ENCODE measurements at places on chromosomes 7 and 10.

DNA sequence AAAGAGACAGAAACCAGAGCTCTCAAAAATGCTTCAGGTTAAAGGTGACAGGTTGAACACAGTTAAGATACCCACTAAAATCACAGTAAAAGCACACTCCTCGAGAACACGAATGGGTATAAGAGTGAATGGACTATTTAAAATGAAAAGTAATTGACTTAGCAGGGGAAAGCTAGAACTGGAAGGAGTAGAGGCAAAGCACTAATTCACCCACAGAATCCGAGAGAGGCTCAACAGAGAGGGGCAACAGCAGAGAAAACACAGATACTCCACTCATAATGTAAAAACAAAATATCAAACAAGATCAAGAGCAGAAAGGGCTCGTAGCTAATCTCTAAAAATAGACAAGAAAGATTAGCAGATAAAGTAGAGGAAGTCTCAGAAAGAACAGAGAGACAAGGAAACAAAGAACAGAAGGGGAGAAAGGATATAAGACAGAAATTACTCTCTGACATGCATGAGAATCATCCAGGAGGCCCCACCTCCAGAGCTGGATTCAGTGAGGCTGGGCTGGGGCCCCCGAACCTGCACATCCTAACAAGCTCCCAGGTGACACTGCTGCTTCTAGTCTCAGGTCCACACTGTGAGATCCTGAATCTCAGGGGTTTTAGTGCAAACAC lies 117.6 kb downstream of the GALNT11 start:
- DNase-seq, result no peak

DNA sequence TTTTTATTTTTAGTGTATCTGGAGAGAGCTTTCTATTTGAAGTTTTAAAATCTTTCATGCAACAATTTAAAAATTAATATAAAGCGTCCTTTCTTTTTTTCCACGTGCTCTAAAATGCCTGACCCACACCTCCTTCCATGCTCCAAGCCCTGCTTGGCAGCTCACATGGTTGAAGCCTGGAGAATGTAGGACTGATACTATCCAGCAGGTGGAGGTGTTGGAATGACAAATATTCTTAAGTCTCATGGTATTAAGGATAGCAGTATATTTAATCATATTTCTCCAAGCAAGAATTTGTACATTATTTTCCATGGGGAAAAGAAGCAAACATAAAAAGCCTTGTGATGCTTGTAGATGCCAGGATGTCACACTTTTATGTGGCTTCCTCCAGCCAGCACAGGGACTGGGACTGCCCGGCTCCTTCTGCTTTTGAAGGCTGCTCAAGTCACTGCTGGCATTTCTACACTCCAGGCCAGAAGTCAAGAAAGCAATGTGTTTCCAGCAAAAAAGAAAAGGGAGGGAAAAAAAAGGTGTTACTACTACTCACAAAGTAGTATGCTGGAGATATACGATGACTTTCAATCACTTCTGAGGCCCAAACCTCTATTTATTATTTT lies 49.7 kb downstream of the BZW2 start:
- peak; percentile 35 for DNase-seq

DNA sequence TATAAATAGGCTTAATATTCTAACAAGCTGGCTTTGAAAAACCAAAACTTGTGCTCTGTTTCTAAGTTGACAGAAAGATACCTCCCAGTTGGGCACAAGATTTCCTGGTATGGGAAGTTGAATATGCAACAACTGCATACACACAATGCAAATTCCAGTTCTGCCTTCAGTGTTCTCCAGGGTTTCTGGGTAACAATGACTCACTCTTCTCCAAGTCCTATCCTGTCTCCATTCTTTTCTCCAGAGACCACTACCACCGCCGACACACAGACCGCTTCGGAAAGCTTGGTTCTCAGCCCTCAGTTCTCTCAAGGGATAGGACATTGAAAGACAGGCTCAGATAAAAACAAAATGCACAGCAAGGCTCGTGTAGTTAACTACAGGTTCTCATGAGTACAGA lies 12.2 kb downstream of the PDE1C start:
- no peak for DNase-seq

- no peak for DNase-seq
Measured at GRCh38 chr10:75228834-75229233, 6.9 kb downstream of the COMTD1 start.

- DNase-seq, result no peak
Measured at GRCh38 chr7:27842851-27843250, 102.9 kb downstream of the TAX1BP1 start.

DNA sequence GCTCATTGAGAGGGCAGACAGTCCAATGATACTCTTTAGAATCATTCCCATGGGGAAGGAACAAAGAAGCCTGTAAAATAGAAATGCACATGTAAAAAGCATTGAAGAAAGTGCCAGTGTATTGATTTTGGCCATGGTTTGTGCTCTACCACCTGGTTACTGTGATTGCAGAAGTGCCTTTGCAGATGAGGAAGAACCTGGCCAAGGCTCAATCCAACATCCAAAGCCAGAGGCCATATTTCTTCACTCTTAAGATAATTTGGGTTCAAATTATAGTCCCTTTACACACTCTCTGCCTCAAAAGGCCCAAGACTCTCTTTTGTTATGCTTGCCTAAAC lies 122.1 kb downstream of the EGFR start:
- DNase-seq, result no peak

DNA sequence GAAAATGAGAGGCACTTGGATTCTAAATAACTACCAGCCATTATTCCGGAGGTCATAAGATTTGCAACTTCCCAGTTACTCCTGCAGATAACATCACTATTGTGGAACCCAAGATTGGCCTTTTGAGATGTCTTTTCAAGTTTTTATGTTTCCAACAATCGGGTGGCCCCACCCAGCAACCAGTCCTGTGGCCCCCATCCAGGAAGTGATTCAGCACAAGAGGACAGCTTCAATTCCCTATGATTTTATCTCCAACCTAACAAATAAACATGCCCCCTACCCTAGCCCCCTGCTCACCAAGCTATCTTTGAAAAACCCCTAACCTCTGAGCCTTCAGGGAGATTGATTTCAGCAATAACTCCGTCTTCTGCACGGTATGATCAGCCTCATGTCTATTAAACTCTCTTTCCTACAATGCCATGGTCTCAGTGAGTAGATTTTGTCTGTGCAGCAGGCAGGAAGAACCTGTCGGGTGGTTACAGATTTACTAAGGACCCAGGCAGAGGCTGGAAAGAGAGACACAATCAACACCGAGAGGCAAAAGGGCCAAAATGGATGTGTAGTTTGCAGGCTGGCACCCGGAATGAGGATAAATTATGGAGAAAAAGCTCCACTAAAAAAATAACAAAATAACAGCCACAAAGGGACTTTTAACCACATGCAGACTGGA lies 83.9 kb upstream of the UNC5B start:
- DNase-seq, result no peak

- no peak for DNase-seq
Measured at GRCh38 chr10:79116801-79117723, 48.3 kb downstream of the ZMIZ1 start.

DNA sequence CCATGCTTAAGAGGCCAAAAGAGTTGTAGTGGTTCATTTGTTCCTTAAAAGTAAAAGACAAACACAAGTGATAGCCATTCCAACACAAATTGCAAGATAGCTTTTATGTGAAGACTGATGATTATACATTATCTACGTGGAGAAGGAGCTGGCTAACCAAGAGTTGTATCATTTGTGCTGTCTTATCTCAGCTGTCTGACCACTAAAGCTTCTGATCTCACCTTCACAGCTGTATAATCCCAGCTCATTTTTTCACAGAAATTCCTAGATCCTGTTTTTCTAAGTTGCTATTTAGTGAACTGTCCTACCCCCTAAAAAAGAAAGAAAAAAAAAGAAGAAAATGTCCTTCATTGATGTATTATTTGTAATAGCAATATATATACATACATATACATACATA lies 9.8 kb downstream of the USP6NL start:
- no peak for DNase-seq

GRCh38 chr10:70066190-70066589 lies 13.5 kb downstream of the MACROH2A2 start:
- no peak for DNase-seq

- DNase-seq, result no peak
Measured at GRCh38 chr10:88111294-88111693, 247.9 kb downstream of the PTEN start.

GRCh38 chr7:71937840-71938371 lies 474.2 kb downstream of the CALN1 start:
- no peak for DNase-seq

DNA sequence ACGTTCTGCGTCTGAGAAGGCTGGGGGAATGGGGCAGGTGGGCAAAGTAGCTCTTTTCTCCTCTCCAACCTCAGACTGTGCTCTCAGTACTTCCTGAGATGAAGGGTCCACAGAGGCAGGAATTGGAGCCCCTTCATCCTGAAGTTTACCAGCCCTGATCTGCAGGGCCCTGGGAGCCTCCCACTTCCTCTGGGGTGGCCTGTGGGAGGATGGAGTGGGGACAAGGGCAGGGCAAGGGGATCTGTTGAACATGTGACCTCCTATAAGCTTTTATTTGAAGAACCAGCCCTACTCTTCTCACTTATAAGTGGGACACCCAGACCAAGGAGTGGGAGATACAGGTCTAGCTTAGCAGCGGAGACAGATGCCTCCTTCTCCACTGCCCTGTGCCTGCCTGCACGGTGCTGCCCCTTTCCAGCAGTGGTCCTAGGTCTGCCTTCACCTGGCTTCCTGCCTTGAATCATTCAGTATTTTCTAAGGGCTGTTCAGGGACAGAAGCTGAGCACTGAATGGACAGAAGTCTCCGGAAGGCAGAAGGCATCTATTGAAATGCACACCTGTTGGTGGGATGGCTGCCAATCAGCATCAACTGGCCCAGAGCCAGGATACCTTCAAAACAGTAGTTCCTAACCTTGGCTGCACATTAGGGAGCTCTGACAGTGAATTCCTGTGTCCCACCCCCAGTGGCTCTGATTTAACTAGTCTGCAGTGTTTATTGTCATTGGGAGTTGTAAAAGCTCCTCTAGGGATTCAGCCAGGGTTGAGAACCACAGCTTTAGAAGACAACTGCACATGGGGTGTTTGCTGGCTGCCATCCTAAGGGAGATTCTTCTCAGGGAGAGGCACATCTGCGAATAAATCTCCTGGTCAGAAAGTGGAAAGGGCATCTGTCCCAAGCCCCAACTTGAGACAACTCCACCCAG lies 2.7 kb upstream of the ARHGAP22 start:
- DNase-seq, result no peak

DNA sequence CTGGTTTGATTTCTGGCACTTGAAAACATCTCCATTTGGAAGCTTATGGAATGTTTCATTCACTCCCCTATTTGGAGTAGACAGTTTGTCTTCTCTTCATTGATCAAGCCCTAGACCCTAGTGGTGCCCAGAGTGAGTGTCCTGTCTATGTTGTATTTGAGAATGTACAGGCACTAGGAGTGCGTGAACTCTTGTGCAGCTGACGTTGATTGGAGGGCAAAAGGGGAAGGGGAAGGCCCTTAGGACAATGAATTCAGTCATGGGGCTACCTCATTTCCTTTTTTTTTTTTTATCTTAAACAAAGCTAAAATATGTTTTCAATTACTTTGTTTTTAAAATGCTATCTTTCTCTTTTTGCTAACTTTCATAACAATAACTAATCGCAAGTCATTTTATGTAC lies 66.5 kb downstream of the ADD3 start:
- DNase-seq, result no peak

- no peak for DNase-seq
Measured at GRCh38 chr7:70701477-70701876, 430.5 kb upstream of the GALNT17 start.

DNA sequence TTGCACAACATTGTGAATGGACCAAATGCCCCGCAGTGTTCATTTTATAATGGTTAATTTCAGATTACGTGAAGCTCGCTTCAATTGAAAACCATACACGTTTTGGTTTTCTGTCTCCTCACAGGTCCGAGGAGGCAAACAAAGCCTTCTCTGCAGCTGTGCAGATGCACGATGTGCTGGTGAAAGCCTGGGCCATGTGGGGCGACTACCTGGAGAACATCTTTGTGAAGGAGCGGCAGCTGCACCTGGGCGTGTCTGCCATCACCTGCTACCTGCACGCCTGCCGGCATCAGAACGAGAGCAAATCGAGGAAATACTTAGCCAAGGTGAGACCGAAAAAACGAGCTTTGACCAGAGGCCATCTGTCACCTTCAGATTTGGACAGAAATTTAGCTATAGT lies 110.3 kb downstream of the TRRAP start:
- DNase-seq, result no peak

DNA sequence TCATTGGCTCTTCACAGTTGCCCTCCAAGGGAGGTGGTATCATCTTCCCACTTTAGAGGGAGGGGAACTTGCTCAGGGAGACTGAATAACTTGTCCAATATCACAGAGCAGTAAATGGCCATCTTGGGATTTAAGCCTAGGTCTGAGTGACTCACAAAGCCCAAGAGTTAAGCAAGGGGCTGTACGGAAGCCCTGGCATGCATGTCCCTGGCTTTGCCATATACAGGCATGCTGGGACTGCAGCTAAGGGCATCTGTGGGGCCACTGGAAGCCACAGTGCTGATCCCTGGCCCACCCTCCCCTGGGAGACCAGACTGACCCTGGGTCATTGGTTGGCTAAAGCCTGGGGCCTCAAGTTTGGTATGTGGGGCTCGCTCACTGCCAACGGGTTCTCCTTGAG lies 3.1 kb downstream of the VSIR start:
- DNase-seq, result no peak

- DNase-seq, result no peak
Measured at GRCh38 chr7:33497051-33497450, 367.7 kb downstream of the BBS9 start.

DNA sequence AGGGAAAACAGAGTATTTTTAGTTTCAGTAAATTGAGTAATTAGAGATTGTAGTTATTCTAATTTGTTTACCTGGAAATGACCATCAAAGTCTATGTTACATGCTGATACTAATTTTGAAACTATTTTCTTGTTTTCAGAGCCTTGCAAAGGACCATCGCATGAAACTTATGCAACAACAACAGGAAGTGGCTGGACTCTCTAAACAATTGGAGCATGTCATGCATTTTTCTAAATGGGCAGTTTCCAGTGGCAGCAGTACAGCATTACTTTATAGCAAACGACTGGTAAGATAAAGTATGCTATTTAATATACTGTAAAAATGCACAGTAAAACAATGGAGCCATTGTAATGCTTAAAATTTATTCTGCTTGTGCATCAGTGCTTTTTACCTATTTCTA lies 78.5 kb downstream of the TRIM24 start:
- DNase-seq, result no peak

- no peak for DNase-seq
Measured at GRCh38 chr7:81416659-81417058, 353.2 kb downstream of the HGF start.

DNA sequence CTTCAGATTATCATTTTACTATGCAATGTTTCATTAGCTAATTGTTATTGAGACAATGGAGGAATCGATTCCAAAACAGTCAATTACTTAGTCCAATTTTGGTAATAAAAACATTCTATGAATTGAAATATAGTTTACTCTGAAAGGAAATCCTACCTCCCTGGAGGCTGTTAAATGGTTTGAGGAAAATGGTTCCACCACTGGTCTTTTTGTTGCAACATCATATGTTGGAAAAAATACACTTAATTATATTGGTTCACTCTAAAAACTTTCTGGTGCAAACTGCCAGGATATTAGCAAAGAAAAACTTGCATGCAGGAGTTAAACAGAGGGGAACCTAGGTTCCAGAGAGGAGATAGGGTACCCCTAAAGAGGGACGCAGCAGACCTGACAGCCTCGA lies 267.3 kb upstream of the LYZL1 start:
- no peak for DNase-seq

GRCh38 chr7:24769851-24770250 lies 12.6 kb upstream of the GSDME start:
- no peak for DNase-seq

Measured in NCI-H2227 treated with DMSO at 0.1 percent for 48 hours (cell line).